Mammary microvascular endothelial cell (primary cell): ENCODE measurements at places on chromosomes 4 and X. TPM values are rescaled to one million over a fixed set of nuclear protein-coding genes. Genes with fewer than 3 reads are reported as not detected.

The MMRN1 gene
- total RNA-seq = 80.6 and 82.0 TPM in 2 replicates

The CXCR3 gene
- total RNA-seq = not detected in 2 replicates

The REELD1 gene
- not detected in 2 replicates for total RNA-seq

The SLC6A8 gene
- 1.4 and 2.0 TPM in 2 replicates for total RNA-seq

The C4orf46 gene
- 20.5 and 22.4 TPM in 2 replicates for total RNA-seq

The EREG gene
- under 0.01 and 0.10 TPM in 2 replicates for total RNA-seq

The MAOB gene
- total RNA-seq = not detected in 2 replicates

The RBM41 gene
- 7.0 and 7.7 TPM in 2 replicates for total RNA-seq

The CT47B1 gene
- total RNA-seq = not detected in 2 replicates

The TRIM60 gene
- not detected in 2 replicates for total RNA-seq

The HELT gene
- not detected in 2 replicates for total RNA-seq

The ARFIP1 gene
- 22.3 and 23.6 TPM in 2 replicates for total RNA-seq

The NPY5R gene
- total RNA-seq = not detected in 2 replicates

The EVC gene
- 9.1 and 9.3 TPM in 2 replicates for total RNA-seq

The ADH7 gene
- not detected in 2 replicates for total RNA-seq

The CT55 gene
- total RNA-seq = not detected in 2 replicates

The TIGD4 gene
- total RNA-seq = 0.07 and 0.25 TPM in 2 replicates

The JCHAIN gene
- total RNA-seq = not detected in 2 replicates

The DGAT2L6 gene
- 0.20 TPM in 1 of 2 replicates, not detected in the other for total RNA-seq

The F8 gene
- total RNA-seq = 2.1 and 3.1 TPM in 2 replicates

The SERPINA7 gene
- not detected in 2 replicates for total RNA-seq

The BEND2 gene
- total RNA-seq = not detected in 2 replicates

The KLKB1 gene
- not detected in 2 replicates for total RNA-seq

The GPR78 gene
- total RNA-seq = not detected in 2 replicates

The DDX53 gene
- not detected in 2 replicates for total RNA-seq

The IL21 gene
- not detected in 2 replicates for total RNA-seq

The TIMM17B gene
- 40.8 and 41.9 TPM in 2 replicates for total RNA-seq

The PDE6B gene
- total RNA-seq = 0.98 TPM in 1 of 2 replicates, not detected in the other

The LRBA gene
- total RNA-seq = 24.3 and 25.8 TPM in 2 replicates

The HEPH gene
- total RNA-seq = 0.20 and 1.5 TPM in 2 replicates

The SH3D19 gene
- total RNA-seq = 64.3 and 70.1 TPM in 2 replicates

The EDA2R gene
- 1.9 and 2.4 TPM in 2 replicates for total RNA-seq
